Activated CD4-positive, alpha-beta T cell treated with anti-CD3 and anti-CD28 coated beads, Interleukin-2, Interleukin-6, amounts not matched to agents 100 ng/mL and 50 ng/mL, durations not matched to agents 16 hours and 8 hours (primary cell): ENCODE measurements at places on chromosomes 2 and 18.
A peak's percentile ranks its signal among the peaks of the same experiment; 100 is the strongest.

GRCh38 chr2:215274829-215275228 is 37.0 kb upstream of the ATIC start:
- no peak for DNase-seq

DNA sequence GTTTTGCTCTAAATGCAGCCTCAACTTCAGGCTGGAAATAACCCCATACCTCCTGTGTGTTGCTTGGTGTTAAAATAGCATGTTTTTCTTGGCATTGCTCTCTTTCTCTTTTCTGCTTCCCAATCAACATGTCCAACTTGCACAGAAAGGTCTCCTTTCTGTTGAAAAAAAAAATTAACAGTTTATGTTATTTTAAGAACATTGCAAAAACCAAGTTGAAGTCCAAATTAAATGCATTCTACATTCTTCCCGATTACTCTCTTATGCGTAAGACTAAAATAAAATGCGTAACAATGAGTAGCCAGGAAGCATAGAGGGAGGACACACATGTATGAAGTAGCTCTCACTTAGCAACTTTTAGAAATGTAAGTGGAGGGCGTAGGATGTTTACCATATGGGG is 1406.1 kb upstream of the NXPH2 start:
- DNase-seq: no peak

- no peak for DNase-seq
Observed at GRCh38 chr2:23132823-23133595, 252.0 kb upstream of the KLHL29 start.

GRCh38 chr18:59597049-59597448 is 100.2 kb downstream of the CCBE1 start:
- no peak for DNase-seq

- DNase-seq: no peak
Observed at GRCh38 chr2:146979746-146980145, 865.1 kb upstream of the ACVR2A start.

- no peak for DNase-seq
Observed at GRCh38 chr2:15307526-15307925, 253.6 kb downstream of the NBAS start.

DNA sequence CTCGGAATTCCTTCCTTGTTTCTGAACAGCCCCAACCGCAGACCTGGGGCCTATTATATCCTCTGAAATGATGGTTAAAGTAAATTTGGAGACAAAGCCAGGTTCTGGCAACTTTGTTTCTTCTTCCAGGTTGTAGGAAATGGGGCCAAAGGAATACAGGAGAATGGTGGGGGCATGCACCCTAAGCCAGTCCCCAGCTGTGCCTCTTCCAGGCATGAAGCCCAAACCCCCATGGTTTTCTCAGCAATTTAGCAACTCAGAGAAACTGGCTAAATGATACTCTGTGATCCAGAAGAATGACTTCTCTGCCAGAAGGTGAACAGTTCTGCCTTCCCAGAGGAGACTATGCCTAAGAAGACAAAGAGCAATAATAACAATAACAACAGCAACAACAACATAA is 635.0 kb upstream of the FANCL start:
- no peak for DNase-seq

- no peak for DNase-seq
Observed at GRCh38 chr2:234099266-234099665, 48.8 kb downstream of the SPP2 start.

- DNase-seq: no peak
Observed at GRCh38 chr2:174051741-174052583, 86.8 kb upstream of the SP3 start.

- DNase-seq: peak; percentile 71
Observed at GRCh38 chr2:46985512-46985911, 69.9 kb upstream of the MCFD2 start.

- no peak for DNase-seq
Observed at GRCh38 chr2:137175246-137175645, 409.9 kb downstream of the THSD7B start.

DNA sequence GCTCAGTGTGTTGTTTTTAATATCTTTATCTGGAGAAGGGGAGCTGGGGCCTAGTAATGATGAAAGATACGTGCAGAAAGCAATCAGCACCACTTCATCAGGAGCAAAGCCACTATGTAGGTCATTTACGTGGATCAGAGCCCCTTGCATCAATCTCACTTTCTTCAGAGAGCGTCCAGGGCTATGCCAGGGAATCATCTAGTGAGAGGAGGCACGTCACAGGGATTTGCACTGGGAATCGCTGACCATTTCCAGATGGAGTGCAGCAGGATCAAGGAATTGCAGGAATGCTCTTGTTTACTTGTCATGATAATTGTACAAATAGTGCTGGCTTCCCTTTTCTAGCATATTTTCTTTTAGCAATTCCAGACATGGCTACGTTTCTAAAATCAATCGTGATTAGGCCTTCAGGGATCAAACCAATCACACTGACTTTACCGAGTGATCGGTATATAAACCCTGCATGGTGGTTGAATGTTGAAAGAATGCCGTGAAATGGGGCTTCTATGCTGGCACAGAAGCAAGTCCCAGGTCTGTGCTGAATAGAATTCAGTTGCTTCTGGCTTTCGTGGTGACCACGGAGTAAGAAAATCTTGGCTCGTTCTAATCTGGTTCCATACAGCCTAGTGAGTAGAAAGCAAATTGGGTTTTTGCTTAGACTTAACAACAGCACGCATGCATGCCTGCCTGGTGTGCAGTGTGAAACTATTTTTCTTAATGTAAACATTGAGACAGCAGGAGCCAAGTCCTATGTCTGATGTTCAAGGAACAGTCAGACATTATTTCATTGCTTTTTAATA is 122.8 kb downstream of the TMEM200C start:
- DNase-seq: no peak

- DNase-seq: no peak
Observed at GRCh38 chr18:24560511-24560981, 100.1 kb downstream of the HRH4 start.

DNA sequence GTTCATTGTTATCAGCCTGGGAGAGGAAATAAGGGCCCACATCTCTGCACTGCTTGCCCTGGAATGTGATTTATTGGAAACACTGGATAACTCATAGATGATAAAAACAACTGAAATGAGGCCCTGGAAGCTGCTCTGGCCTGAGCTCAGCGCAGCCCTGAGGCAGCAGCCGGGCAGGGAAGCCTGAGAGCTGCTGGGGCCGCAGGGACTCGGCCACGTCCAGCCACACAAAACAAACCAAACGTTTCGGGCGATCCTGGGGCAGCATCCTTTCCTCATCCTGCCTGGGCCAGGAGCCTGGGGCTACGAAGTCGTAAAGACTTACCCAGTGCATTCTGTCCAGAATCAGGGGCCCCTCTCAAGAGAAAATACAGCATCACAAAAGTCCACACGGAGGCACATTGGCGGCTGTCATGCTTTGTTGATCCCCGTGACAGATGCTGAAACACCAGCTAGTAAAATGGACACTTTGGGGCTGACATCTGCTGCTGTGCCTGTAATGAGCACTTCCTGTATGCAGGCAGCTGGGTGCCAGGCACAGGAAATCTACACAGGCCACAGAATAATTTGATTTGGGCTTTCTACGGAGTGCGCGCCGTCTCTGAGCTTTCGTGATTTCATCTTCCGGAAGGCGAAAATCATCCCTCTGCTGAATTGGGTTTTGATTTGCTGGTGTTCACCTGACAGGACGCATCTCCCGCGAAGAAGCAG is 250.6 kb downstream of the EIPR1 start:
- no peak for DNase-seq

- no peak for DNase-seq
Observed at GRCh38 chr2:24883946-24884345, 36.1 kb downstream of the ADCY3 start.

GRCh38 chr2:204696124-204696523 is 150.8 kb downstream of the PARD3B start:
- no peak for DNase-seq

- DNase-seq: no peak
Observed at GRCh38 chr2:156803243-156803642, 367.1 kb downstream of the GPD2 start.

DNA sequence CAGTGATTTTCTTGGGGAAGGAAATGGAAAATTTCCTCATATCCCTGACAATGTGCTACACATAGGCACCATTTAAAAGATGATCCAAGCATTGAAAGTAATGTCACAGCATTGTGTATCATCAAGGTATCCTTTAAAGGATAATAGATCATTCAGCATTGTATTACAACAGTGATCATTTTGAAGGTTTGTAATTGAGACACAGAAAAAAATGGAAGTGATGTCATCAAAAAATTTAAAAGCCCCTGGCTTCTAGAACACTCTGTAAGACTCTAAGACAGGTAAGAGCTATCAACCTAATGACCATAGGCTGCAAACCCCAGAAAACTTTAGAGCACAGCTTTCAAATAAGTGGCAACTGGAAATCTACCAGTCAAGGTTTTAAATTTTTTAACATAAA is 271.4 kb downstream of the ETAA1 start:
- DNase-seq: no peak

DNA sequence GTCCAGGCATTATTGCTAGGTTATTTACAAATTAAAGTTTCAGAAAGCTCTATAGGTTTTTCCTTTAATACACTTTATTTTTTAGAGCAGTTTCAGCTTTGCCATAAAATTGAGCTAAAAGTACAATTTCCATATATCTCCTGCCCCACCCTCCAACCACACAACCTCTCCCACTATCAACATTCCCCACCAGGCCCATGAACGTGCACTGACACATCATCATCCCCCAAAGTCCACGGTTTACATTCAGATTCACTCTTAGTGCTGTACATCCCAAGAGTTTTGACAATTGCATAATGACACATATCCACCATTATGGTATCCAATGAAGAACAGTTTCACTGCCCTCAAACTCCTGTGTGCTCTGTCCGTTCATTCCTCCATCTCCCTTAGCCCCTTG is 139.4 kb downstream of the NBAS start:
- DNase-seq: no peak

DNA sequence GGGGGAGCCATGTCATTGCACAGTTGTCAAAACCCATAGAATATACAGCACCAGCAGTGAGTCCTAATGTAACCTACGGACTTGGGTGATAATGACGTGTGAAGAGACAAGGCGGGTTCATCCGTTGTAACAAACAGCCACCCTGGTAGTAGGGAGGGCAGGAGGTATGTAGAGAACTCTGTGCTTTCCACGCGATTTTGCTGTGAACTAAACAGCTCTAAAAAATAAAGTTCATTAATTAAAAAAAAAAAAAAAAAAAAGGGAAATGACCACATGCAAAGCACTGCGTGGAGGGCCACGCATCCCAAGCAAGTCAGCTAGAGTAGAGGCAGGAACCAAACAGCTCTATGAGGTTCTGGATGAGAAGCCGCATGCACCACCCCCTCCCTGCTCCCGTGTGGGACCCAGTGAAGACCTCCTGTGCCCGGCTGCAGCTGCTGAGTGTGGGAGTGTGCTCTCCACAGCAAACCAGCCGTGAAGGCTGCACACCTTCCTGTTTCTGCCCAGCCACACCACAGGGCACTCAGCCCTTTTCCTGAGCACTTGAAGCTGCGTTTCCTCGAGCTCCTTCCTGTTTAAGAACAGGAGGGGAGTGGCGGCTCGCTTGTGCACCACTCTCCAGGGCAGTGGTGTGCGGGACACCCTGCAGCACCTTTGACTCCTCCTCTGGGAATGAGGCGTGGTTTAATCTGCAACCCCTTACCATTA is 65.6 kb downstream of the ODC1 start:
- DNase-seq: peak; percentile 58

DNA sequence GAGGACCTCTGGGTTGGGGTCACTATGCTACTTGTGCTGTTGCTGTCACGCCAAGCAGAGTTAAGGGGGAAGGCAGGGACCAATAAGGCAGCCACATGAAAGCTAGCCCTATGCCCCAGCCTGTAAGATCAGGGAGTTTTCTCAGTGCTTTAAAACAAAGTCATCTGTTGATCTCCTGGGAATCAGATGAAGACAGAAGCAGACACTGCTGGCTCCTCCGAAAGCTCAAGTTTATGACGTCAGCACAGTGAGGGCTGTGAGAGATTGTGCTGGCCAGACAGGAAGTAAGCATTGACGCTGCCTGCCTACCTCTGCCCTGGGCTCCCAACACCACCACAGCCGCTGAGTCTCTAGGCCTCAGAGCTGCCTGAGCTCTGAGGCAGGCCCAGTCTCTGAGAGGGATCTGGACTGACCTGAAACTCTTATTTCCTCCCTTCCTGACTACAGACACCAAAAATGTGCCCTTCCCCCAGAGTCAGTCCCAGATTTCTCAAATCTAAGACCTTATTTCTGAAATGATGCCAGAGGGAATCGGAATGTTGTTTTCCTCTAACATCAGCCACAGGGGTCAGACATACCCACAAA is 118.1 kb upstream of the EPAS1 start:
- DNase-seq: peak; percentile 64

DNA sequence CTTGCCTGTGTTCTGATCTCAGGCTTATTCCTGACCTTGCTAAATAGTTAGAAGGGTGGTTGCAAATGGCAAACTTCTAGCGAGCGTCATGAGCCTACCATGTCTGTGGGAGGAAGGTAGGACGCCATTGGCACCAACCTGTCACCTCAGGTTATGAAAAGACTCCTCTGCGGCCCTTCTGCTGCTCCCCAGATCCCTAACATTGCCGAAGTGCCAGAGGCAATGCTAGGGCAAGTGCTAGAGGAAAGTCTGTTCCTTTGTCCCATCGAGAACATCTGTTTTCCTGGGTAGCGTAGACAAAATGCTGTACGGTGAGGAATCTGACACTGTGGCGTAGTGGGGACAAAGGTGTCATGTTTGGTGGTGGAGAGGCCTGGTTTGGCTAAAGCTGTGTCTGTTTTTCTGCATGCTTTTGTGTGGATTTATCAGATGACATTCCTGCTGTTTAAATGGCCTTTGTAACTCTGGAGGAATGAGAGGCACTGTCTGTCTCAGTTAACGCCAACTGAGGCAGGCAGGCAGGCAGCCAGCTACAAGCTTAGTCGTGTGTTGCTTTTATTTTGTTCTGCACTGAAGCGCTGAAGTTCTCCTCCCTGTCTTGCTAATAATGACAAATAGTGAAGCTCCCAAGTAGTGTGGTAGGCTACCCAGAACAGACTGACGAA is 94.1 kb downstream of the PRPF40A start:
- DNase-seq: no peak
